IMR-90 (cell line): ENCODE measurements at places on chromosomes 2 and 18. TPM values are rescaled to one million over a fixed set of nuclear protein-coding genes. Genes with fewer than 3 reads are reported as not detected.

The CGREF1 gene
- 1.3 TPM in 2 replicates for polyA plus RNA-seq

The DNAJC5G gene
- polyA plus RNA-seq = not detected in 2 replicates

The TRIB2 gene
- 10.7 and 12.0 TPM in 2 replicates for polyA plus RNA-seq

The ADD2 gene
- polyA plus RNA-seq = not detected in 2 replicates

The OXER1 gene
- polyA plus RNA-seq = not detected in 2 replicates

The IL37 gene
- polyA plus RNA-seq = 0.15 TPM in 1 of 2 replicates, not detected in the other

The LINC00305 gene
- not detected in 2 replicates for polyA plus RNA-seq

The LYG1 gene
- polyA plus RNA-seq = 0.92 and 1.2 TPM in 2 replicates

The UGT1A1 gene
- not detected in 2 replicates for polyA plus RNA-seq

The EFR3B gene
- polyA plus RNA-seq = 0.36 and 0.38 TPM in 2 replicates

The NBAS gene
- 20.4 and 22.3 TPM in 2 replicates for polyA plus RNA-seq

The MC2R gene
- not detected in 2 replicates for polyA plus RNA-seq

The TUBA4A gene
- polyA plus RNA-seq = 30.3 and 35.6 TPM in 2 replicates

The DQX1 gene
- 0.07 and 0.14 TPM in 2 replicates for polyA plus RNA-seq

The RUFY4 gene
- not detected in 2 replicates for polyA plus RNA-seq

The ATOH8 gene
- polyA plus RNA-seq = 9.0 and 11.2 TPM in 2 replicates

The IL1RL1 gene
- polyA plus RNA-seq = 0.14 TPM in 1 of 2 replicates, not detected in the other

The KATNAL2 gene
- polyA plus RNA-seq = 1.4 and 2.3 TPM in 2 replicates

The PFN4 gene
- 0.27 and 0.48 TPM in 2 replicates for polyA plus RNA-seq

The MBP gene
- polyA plus RNA-seq = 0.72 and 0.75 TPM in 2 replicates

The COL4A3 gene
- not detected in 2 replicates for polyA plus RNA-seq

The NMUR1 gene
- polyA plus RNA-seq = not detected in 2 replicates

The AQP12B gene
- not detected in 2 replicates for polyA plus RNA-seq

The CRYGC gene
- not detected in 2 replicates for polyA plus RNA-seq

The NAT8 gene
- polyA plus RNA-seq = not detected in 2 replicates

The LIMS1 gene
- 51.8 and 59.1 TPM in 2 replicates for polyA plus RNA-seq

The D2HGDH gene
- polyA plus RNA-seq = 22.1 and 23.0 TPM in 2 replicates

The PCARE gene
- polyA plus RNA-seq = not detected in 2 replicates

The LTBP1 gene
- polyA plus RNA-seq = 211 and 235 TPM in 2 replicates

The LHCGR gene
- 0.03 and 0.10 TPM in 2 replicates for polyA plus RNA-seq

The MERTK gene
- 0.62 and 0.73 TPM in 2 replicates for polyA plus RNA-seq

The ARHGAP25 gene
- 0.27 and 0.29 TPM in 2 replicates for polyA plus RNA-seq

The ANKRD44 gene
- 5.2 and 22.8 TPM in 2 replicates for polyA plus RNA-seq

The SFT2D3 gene
- 3.1 TPM in 2 replicates for polyA plus RNA-seq

The CD8A gene
- polyA plus RNA-seq = not detected in 2 replicates

The STPG4 gene
- polyA plus RNA-seq = 0.06 and 0.12 TPM in 2 replicates
